ENCODE measurements at places on chromosomes 2 and 18.
A peak's percentile ranks its signal among the peaks of the same experiment; 100 is the strongest.

DNA sequence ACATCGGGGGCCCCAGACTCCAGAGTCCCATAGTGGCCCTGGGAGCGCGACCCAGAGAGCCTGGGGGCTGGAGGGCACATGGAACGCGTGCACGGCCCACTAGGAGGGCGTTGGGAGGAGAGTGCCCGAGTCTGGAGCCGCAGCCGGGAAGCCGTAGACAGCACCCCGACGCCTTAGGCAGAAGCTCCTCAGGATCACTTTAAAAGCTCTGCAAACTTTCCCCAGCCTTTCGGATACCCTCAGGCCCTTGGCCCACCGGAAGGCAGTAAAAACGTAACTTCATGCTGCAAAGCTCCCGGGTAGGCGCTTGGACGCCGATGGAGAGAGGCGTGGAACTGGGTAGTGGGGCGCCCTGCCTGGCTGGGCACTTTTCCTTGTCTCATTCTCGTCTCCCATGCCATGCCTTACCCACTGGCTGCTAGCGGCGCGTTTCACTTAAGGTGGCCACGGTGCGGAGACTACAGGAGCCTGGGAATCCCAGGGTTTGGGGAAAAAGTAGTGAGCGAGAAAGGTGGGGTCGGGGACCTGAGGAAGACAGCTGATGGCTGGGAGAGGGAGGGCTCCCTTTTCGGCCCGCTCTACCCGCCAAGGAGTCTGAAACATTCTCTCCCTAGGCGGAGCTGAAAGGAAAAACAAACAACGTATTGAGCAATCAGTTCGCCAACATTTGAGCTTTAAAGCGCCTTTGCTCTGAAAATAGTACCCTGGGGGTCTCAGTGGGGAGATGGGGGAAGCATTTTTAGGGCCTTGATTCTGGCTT, 141.8 kb downstream of the MEIS1 start:
- no peak for DNase-seq

DNA sequence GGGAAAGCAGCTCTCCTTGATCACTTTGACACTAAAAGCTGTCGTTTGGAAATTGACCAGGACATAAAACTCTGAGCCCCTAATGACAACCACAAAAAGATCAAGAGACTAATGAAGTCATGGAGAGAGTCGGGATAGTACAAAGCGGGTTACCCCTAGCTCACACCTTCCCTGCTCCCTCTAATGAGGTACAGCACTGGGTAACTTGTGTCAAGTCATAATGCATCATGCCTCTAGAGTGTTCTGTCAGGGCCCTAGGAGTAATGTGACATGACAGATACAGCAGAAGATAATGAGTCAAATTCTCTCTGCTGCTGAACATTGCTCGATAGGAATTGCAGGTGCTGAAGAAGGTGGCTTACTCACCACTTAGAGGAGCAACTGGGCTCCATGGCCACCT, 130.7 kb downstream of the AQP4 start:
- DNase-seq = no peak

DNA sequence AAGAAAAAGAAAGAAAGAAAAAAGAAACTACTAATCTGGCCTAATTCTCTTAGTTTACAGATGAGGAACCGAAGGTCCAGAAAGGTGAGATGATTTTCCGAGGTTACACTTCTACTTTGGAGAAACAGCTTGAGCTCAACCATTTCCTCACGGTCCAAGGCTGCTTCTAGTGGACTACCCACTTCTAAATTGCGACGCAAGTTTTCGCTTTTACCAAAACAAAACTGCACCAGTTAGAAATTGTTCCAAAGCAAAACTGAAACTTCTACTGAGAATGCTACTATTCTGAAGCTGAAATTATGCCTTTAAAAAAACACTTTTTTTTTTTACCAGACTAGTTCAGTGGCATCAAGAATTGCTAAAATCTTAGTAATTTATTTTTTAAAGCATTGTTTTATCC, 101.6 kb downstream of the INO80D start:
- no peak for DNase-seq

- DNase-seq = no peak
Measured at GRCh38 chr2:233824373-233824772, 30.0 kb downstream of the HJURP start.

DNA sequence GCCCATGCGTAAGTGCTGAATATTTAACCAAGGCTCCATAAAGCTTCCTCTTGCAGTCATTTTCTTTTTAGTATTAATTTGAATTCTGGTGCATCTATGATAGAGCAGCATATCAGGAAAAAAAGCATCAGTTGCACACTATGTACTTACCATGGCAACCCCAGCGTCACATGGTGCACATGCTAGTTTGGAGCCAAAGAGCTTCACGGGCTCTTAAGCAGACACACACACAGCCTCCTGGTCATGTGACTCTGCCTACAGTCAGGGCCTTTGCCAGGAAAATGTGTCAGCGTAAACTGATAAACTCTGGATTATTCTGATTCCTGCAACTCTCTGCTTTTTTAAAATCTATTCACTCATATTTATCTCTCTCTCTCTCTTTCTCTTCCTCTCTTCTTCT, 30.2 kb downstream of the NYAP2 start:
- no peak for DNase-seq

DNA sequence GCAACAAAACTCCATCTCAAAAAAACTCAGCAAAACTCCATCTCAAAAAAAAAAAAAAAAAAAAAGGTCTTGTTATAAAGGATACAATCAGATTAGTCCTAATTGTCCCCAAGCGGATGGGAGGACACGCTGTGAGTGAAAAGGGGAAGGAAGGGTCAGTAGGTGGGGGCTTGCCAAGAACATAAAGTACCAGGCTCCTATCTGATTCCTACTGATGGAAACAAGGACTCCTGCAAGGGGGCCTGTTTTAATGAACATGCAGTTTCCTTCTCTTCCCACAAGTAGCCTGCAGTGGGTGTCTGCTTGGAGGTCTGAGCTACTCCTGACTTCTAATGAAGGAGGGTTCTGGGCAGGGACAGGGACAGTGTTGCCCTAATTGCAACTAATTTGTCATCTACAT, 7.9 kb downstream of the SCG2 start:
- no peak for DNase-seq

DNA sequence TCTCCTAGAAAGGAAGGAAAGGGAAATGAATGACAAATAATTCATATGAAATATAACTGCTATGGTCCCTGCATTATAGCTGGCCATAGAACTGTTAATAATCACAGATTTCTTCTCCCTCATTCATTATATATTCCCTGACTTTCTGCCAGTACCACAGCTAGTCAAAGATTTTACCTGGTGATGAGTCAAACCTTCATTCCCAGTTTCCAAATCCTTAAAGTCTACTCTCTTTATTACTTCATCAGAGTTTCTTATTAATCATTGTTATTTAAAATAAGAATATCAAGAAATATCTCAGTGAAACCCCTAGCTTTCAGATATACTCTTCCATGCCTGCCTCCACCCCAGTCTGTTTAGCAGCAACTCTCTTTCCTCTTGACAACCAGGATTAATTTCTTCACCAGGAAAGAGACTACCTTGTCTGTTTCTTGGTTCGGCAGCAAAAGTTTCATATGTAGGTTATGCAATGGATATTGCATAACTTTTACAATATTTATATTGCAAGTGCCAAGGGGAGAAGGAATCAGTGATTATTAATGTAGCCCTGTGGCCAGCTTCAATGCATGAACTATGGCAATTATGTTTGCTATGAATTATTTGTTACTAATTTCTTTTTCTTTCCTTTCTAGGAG, 533.8 kb downstream of the FBXO15 start:
- DNase-seq = no peak

DNA sequence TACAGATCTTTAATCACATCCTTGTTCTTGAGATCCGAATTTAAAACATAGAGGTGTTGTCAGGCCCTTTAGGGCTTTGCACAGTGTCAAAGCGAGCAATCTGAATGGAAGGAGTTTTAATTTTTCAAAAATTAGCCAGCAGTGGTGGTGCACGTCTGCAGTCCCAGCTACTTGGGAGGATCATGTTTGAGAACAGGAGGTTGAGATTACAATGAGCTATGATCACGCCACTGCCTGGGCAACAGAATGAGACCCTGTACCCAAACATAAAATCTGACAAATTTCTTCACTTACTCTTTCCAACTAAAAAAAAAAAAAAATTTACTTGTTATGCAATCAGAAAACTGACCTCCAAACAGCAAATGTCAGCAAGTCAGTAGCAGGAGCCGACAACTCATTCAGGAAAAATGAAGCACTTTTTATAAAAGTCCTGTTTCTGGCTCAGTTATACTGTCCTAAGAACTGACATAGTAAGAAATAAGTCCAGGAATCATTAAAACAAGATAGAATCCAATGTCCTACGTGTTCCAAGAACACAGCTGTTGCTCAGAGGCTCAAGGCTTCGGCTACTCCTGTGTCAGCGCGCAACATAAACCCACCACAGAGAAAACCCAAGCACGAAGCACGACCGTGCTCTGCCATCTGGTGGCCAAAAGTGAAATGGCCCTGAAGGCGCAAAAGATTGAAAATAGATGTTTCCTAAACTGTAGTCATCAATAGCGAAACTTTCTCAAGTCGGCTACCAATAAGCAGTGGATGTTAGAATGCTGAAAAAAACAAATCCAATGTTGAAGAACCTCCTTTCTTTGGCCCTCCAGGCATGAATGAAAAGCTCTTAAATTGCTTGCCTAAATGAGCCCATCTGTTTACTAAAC, 138.1 kb downstream of the INO80D start:
- peak; percentile 33 for DNase-seq

- no peak for DNase-seq
Measured at GRCh38 chr2:233832869-233833311, 21.4 kb downstream of the HJURP start.

Measured in NCI-H1930 (cell line).